Activated CD4-positive, alpha-beta T cell treated with anti-CD3 and anti-CD28 coated beads, Interleukin-2, amount 50 U/mL, for 48 hours (primary cell): ENCODE measurements at places on chromosomes 11 and 22.

GRCh38 chr22:43377548-43377895 is 34.3 kb upstream of the MPPED1 start:
- no peak for DNase-seq

GRCh38 chr11:64089493-64089892 is 53.8 kb downstream of the FLRT1 start:
- no peak for DNase-seq

DNA sequence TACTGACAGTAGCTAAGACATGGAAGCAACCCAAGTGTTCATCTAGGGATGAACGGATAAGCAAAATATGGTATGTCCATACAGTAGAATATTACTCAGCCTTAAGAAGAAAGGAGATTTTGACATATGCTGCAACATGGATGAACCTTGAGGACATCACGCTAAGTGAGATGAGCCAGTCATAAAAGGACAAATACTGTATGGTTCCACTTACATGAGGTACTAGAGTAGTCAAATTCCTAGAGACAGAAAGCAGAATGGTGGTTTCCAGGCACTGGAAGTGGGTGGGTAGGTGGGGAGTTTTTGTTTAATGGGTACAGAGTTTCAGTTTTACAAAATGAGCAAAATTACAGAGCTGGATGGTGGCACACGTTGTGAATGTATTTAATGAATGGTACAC is 18.1 kb downstream of the CHST1 start:
- no peak for DNase-seq

- no peak for DNase-seq
These were observed 83.8 kb upstream of the LARGE1 start for GRCh38 chr22:34004058-34004457.

DNA sequence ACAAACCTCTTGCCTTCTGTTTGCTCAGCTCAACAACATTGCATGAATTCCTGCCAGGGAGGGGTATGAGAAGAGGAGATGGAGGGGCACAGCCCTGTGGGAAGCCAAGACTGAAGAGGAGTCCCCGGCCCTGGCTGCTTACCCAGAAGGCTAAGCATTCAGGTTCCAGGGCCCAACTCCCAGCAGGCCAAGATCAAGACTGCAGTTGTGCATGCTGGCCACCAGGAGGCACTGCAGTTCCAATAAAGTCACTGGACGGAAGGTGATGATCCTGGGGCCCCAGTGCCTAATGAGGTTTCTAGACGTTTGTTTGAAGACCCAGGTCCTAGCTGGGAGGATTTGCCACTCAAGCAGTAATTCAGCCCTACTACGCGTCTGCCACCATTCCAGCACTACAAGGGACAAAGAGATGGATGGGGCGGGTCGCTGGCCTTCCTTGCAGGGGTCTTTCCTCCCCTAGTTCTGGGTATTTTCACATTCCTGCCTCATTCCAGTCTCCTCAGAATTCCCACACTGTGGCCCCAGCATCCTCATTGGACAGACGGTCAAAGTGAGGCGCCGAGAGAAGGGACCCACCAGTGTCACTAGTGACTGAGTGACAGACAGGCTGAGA is 23.6 kb downstream of the ALX4 start:
- DNase-seq = peak; percentile 74

- DNase-seq = no peak
These were observed 8.3 kb downstream of the PRR5L start for GRCh38 chr11:36304351-36304750.

DNA sequence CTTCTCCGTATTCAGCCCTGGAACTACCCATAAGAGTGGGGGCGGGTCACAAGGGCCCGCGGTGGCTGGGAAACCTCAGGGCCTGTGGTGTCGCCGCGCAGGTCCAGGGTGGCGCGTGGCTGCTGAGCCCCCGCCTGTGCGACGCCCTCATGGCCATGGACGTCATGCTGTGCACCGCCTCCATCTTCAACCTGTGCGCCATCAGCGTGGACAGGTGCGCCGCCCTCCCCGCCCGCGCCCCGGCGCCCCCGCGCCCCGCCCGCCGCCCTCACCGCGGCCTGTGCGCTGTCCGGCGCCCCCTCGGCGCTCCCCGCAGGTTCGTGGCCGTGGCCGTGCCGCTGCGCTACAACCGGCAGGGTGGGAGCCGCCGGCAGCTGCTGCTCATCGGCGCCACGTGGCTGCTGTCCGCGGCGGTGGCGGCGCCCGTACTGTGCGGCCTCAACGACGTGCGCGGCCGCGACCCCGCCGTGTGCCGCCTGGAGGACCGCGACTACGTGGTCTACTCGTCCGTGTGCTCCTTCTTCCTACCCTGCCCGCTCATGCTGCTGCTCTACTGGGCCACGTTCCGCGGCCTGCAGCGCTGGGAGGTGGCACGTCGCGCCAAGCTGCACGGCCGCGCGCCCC is 2.4 kb downstream of the DRD4 start:
- DNase-seq = no peak

DNA sequence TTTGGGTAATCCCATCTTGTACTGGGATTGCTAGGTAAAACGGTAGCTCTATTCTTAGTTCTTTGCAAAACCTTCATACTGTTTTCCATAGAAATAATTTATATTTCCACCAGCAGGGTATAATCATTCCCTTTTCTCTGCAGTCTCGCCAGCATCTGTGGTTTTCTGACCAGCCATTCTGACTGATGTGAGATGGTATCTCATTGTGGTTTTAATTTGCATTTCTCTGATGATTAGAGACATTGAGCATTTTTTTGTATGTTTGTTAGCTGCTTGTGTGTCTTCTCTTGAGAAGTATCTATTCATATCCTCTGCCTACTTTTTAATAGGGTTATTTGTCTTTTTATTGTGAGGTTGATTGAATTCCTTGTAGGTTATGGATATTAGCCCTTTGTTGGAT is 220.9 kb downstream of the PGR start:
- DNase-seq = no peak

DNA sequence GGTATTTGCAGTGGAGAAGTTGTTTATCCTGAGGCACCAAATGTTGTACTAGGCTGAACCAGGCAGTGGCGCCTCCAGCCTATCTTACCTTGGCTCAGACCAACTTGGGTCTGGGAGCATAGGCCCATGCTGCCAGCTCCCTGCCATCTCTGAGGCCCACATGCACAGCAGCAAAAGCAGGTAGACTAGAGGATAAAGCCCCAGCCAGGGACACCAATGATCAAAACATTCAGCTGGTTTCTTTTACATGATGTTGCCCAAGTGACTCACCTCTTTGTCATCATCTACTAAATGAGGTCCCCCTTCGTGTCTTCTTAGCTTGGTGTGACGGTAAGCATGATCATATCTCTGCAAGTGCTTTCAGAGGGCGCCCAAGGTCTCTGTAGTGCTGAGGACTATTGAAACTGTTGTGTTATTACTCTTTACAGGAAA is 112.1 kb upstream of the DRD2 start:
- DNase-seq = peak; percentile 41

DNA sequence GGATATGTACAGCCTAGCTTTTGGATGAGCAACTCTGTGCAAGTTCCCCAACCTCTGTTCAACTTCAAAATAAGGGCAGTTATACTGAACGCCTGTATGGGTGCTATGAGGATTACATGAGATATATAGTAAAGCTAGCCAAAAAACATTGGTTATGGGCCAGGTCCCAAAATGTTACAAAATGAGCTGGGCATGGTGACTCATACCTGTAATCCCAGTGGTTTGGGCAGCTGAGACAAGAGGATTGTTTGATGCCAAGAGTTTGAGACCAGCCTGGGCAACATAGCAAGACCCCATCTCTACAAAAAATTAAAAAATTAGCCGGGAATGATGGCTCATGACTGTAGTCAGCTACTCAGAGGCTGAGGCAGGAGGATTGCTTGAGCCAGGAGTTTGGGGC is 118.4 kb downstream of the TEAD1 start:
- DNase-seq = no peak

DNA sequence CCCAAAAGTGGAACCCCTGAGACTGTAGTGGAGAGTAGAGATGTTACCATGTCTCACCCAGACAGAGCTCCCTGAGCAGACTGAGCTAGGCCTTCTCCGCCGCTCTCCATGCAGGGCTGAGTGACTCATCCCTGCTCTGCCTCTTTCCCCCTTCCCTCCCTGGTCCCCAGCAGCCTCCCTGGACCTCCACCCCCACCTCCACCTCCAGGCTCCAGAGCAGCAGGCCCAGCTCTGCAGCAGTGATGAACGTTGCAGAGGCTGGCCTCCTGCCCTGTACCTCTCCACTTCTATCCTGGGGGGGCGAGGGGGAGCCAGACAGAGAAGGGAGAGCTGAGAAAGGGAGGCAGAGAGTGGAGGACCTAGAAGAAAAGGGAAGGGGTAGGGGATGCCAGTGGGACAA is 19.3 kb upstream of the ARAP1 start:
- no peak for DNase-seq

GRCh38 chr11:116454020-116454645 is 318.7 kb downstream of the BUD13 start:
- peak; percentile 39 for DNase-seq

DNA sequence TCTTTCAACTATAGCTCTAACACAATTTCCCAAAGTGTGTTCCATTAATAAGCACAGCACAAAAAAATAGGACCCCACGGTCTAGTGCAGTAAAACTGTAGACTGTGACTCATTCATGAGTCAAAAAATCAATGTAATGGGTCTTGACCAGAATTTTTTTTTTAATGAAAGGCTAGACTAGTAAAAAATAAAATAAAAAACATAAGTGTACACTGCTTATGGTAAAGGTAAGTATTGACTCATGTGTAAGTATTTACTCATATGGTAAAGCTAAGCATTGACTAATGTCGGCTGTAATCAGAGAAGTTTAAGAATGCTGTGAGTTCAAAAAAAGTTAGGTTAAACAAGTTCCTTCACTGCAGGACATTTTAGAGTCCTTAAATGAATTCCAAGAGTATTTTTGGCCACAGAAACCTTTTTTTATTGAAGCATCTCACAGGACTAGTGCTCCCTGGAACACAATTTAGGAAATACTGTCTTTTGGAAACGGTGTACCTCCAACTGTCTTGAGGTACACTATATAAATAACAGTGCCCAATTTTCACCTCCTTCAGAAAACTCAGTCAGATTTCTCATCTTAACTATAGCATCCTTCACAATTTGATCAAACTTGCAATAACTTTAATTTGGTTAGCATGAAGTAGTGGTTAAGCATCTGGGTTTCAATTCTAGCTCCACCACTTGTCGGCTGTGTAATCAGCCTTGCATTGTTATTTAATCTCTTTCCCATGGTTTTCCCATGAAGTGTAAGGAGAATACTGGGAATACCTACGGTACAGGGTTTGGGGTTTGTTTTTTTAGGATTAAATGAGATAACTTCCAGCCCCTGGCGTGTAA is 2.1 kb downstream of the CCDC73 start:
- no peak for DNase-seq

DNA sequence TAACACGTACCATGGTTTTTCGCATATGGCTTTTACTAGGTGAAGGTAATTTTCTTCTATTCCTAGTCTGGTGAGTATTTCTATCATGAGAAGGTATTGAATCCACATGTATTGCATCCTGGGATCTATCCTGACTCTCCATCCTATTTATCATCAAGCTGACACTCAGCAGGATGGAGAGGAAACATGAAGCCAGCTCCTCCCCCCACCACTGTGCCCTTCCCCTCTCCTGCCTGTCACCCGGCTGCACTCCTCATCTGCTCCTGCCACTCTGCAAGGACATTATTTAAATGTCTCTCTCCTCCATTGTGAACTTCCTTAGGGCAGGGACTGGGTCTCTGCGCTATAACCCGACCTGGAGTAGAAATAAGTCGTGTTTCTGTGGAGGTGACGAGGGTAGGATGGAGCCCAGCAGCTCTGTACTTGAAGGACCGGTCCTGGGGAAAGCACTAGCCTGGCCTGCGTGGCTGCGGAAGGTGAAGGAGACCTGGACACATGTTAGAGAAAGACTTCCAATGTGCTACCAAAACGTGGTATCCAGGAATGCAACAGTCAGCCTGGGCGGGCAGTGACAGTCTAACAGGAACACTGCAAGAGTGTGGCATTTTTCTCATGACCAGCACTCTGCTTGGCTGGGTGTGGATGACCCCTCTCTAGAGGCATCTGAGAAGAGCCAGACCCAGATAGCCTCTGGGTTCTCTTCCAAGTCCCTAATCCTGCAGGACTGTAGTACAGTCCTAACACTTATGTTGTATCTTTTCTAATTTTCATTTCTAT is 111.2 kb downstream of the MICAL3 start:
- DNase-seq = no peak

DNA sequence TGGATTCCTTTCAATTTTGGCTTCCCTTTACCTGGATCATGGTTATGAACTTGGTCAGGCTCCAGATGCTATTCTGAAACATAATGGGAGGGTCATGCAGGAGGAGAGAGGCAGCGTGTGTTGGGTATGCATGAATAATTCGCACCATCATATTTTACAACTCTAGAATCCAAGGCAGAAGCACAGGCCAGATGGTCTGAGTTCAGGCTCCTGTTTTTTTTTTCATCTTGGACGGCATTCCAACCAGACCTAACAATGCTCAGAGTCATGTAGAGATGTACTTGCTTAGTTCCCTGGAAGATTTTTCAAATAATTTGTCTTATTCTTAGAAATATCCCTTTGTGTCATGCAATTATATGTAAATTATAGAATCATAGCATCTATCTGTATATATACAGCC is 393.5 kb downstream of the JRKL start:
- DNase-seq = no peak

- DNase-seq = peak; percentile 52
These were observed 33.4 kb upstream of the PTPRJ start for GRCh38 chr11:47946682-47947559.

GRCh38 chr11:2127482-2128129 is 11.6 kb downstream of the IGF2 start:
- no peak for DNase-seq

- no peak for DNase-seq
These were observed 539.2 kb downstream of the MN1 start for GRCh38 chr22:27262361-27262760.

GRCh38 chr11:74154620-74155281 is 16.1 kb downstream of the C2CD3 start:
- DNase-seq = no peak

GRCh38 chr22:37135023-37135422 is 14.7 kb downstream of the IL2RB start:
- DNase-seq = no peak

DNA sequence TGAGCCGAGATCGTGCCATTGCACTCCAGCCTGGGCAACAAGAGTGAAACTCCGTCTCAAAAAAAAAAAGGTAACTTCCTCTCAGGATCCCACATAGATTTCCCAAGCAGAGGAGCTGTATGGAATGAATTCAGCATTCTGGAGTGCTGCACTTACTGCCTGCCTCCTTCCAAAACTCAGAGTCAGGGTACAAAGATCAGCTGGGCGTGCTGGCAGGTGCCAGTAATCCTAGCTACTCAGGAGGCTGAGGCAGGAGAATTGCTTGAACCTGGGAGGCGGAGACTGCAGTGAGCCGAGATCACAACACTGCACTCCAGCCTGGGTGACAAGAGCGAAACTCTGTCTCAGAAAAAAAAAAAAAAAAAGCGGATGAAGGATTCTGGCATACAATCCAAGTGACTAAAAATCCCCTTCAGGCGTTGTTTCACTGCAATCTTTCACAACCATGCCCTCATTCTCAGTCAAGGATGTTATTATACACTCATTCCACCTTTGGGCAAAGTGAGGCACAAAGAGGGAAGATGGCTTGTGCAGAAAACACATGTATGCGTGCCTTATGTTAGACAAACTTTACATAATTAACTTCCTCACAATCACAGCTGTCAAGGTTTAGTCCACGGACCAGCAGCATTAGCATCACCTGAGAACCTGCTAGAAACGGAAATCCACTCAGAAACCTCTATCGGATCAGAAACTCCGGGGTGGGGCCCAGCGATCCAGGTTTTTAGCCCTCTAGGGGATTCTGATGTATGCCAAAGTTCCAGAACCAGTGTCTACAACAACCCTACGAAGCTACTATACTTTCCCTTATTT is 1.1 kb upstream of the NOL12 start:
- no peak for DNase-seq
